Keratinocyte (primary cell): ENCODE measurements at places on chromosomes 3 and 15. TPM values are rescaled to one million over a fixed set of nuclear protein-coding genes. Genes with fewer than 3 reads are reported as not detected.

GRCh38 chr15:71603379-71603778, 207.0 kb upstream of the NR2E3 start:
- no peak for DNase-seq
- no peaks in the 10 kb centered on the region for H3K27me3 ChIP-seq
- H3K36me3 ChIP-seq, result peaks cover 6% of the 10 kb centered on the region
- H3K27ac ChIP-seq, result no peak overlapping the region
- no peaks in the 10 kb centered on the region for H3K4me1 ChIP-seq

DNA sequence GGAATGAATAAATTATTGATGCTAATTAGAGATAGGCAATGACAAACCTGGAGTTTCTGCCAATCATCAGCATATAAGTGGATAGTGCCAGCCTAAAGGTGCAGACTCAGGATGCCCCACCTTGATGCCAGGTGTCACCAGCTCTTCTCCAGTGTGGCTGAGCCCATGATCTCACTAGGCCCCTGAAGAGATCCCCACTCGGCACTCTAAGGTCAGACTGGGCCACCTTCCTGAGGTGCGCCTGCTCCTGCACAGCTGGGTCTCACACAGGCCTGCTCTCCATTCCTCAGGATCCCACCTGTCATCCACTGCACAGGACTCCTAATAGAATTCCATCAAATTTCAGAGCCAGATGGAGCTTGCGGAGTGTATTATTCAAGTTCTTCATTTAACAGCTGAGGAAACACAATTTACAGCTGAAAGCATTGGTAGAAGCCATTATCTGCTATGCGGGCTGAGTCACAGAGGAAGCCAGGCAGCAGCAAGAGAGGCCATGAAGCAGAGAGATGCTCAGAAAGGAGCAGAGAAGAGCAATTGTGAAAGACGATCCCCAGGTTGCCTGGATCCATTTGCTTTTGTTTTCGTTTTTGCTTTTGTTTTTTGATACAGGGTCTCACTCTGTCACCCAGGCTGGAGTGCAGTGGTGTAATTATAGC, 25.1 kb upstream of the FSTL1 start:
- DNase-seq, result no peak
- H3K4me1 ChIP-seq, result peaks cover 12% of the 10 kb centered on the region
- H3K27me3 ChIP-seq, result no peaks in the 10 kb centered on the region
- no peak overlapping the region for H3K27ac ChIP-seq
- H3K36me3 ChIP-seq, result no peaks in the 10 kb centered on the region

- no peaks in the 10 kb centered on the region for H3K36me3 ChIP-seq
- H3K4me1 ChIP-seq, result no peaks in the 10 kb centered on the region
- no peaks in the 10 kb centered on the region for H3K27me3 ChIP-seq
- no peak overlapping the region for H3K27ac ChIP-seq
Observed at GRCh38 chr15:24971052-24971451, 16.3 kb downstream of the SNRPN start.

DNA sequence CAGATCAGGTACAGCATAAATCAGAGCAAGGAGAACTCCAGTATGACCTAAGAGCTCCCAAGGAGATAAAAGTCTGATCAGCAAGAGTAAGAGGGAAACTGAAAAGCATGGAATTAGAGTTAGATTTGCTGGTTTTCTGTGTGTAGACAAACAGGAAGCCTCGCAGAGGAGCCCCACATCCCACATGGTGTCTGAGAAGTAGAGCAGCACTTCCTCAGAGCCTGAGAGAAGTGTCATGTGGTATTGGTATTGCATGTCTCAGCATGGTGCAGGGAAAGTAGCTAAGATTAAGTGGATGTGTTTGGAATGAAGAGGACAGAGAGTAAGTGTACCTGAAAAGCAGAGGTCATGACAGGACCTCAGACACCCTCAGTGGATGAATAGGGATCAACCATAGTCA, 175.4 kb upstream of the GBE1 start:
- no peak overlapping the region for H3K27ac ChIP-seq
- H3K36me3 ChIP-seq, result no peaks in the 10 kb centered on the region
- DNase-seq, result no peak
- no peak overlapping the region for H3K4me3 ChIP-seq
- no peaks in the 10 kb centered on the region for H3K27me3 ChIP-seq

Gene LRRN1
- polyA plus RNA-seq, result 0.44 to 0.70 TPM (median 0.45 TPM) in 3 replicates
